ELR (cell line): ENCODE measurements at places on chromosomes 1 and 21.

DNA sequence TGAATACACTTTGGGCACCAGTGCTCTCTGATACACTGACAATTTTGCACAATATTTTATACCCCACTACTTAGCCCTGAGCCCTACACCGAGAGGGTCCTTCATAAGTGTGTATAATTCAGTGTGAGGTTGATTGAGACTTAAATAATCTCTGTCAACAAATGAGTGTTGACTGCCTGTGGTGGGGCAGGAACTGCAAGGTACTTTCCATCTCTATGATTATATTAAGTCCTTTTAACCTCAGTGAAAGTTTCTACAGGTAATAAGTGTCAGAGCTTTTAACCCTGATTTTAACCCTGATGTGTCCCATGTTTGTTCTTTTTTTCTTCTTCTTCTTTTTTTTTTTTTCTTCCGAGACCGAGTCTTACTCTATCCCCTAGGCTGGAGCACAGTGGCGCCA lies 5.8 kb downstream of the CASQ1 start:
- no peak for DNase-seq

DNA sequence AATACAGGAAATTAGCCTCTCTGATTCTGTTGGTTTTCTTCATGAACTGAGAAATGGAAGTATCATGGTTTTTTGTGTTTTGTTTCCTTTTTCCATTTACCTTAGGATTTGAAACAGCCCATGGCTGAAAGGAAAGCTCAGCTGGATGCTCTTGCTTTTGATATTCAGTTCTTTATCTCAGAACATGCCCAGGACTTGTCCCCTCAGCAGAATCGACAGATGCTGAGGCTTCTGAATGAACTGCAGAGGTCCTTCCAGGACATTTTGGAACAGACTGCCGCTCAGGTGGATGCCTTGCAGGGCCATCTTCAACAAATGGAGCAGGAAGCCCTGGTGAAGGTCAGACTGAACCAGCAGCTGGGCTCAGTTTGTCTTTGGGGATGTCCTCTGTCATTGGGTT lies 142.4 kb downstream of the MACF1 start:
- no peak for DNase-seq

- peak; percentile 9 for DNase-seq
Observed at GRCh38 chr1:95311014-95311413, 77.0 kb downstream of the RWDD3 start.

DNA sequence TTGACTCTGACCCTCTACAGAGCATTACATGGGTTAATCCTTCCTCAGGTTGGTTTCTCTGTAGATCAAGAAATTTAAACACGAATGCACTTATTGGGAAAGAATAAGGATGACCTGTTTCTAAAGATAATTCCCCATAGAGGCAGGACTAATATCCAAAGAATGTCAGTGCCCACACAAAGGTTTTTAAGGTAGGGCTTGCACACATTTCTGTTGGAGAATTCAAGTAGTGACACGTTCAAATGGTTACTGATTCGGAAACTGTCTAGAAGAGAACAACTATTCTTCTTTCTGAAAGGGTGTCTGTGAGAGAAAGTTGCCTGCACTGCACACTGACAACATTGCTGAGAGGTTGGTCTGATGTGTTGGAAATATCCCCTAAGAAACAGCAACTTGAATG lies 167.3 kb downstream of the ZNF326 start:
- DNase-seq: no peak

GRCh38 chr1:33863779-33864178 lies at the start of gene HMGB4:
TSS of gene HMGB4 (plus strand) at chr1:33864079. CDS start at chr1:33864192, 113 bp downstream.
- DNase-seq: no peak

- no peak for DNase-seq
Observed at GRCh38 chr1:100752791-100753190, 33.2 kb downstream of the VCAM1 start.

- DNase-seq: no peak
Observed at GRCh38 chr1:231446138-231446537, 24.1 kb upstream of the EGLN1 start.

DNA sequence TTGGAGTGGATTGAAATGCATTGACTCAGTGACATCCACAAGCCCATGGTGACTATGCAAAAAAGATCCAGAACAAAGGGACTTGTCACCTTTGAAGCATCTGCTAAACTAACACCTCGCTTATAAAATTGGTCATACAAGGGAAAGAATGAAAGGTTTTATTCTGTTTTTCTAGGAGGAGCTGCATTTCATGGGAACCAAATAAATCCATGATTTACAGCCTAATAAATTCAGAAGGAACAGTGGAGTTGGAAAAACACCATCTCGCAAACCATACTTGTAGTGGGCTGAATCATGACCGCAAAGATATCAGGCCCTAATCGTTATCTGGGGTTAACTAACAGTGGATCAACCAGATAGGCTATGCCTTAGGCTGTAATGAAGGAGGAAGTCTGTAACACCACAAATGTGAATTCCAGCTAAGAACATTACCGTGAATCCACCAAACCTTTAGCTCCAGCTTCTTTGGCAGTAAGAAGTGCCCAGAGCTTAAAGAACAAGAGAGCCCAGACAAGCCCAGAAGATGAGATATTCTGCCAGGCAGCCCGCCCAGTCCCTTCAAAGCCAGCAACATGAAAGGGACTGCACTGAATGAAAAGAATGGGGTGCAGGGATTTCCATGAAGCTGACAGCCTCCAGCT lies 27.4 kb downstream of the RSPH1 start:
- DNase-seq: no peak

- DNase-seq: no peak
Observed at GRCh38 chr1:228150120-228150460, 360 bp downstream of the GJC2 start.

DNA sequence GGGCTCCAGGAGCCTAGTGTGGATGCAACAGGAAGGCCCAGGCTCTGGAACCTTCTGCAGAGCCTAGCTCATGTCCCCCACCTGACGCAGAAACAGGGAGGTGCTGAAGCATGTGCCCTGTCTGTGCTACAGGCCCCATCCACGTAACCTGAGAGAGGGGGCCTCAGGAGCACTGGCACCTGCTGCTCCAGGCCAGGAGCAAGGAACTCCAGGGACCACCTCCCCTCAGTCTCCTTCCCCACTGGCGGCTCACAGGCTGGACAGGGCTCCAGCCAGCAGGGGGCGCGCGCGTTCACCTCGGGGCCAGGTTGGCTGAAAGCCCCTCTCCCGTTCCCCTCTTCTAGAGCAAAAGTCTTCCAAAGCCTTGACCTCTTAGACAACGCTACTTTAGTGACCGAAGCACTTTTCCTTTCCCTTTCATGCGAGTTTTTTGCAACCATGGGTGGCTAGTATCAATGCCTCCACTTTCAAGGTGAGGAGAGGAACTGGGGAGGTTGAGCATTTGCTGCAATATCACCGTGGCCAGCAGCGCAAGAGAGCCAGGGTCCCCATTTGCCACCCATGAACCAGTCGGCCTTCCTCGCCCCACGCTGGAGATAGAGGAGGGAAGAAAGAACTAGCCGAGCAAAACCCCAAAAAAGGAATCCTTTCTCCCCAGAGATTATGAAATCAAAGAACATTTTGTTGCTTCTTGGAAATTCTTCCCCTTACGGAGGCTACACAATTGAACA lies 52.4 kb upstream of the GPR157 start:
- DNase-seq: peak; percentile 59

GRCh38 chr1:229579059-229579673 lies 20.7 kb upstream of the ABCB10 start:
- peak; percentile 42 for DNase-seq

- DNase-seq: peak; percentile 15
Observed at GRCh38 chr1:94862718-94863117, 42.6 kb downstream of the SLC44A3 start.

DNA sequence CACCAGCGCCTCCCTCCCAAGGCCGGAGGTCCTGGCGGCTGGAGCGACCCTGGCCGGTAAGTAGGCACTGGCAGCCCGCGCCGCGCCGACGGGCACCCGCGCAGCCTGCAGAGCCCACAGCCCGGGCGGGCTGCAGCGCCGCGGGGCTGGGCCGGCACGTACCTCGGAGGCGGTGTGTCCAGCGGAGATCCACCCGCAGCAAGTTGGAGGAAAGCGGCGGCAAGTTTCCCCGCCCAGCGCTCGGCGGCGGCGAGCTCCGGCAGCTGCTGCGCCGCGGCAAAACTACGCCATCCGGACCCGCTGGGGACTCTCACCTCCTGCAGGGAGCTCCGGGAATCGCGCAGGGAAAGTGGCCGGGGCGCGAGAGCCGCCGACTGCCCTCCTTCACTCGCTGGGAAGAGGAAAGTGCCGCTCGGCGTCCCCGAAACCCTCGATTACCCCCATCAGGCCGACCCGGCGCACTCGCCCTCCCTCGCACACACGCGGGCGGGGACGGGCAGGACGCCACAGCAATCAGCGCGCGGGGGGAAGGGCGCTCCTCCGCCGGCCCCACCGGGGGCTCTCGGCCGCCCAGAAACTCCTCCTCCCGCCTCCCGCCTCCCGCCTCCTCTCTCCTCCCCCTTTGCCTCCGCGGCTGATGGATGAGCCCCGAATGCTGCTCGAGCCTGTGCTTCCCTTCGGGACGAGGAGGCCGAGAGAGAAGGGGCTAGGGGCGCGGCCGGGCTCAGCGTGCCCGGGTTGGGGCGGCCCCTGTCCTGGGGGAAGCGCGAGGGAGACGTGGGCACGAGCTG lies at the start of gene TGFBR3:
Gene TGFBR3 (minus strand): TSS at position 436 of the 791 bp plus-strand sequence. CDS start 24,620 bp downstream, outside the sequence.
- DNase-seq: peak; percentile 94

DNA sequence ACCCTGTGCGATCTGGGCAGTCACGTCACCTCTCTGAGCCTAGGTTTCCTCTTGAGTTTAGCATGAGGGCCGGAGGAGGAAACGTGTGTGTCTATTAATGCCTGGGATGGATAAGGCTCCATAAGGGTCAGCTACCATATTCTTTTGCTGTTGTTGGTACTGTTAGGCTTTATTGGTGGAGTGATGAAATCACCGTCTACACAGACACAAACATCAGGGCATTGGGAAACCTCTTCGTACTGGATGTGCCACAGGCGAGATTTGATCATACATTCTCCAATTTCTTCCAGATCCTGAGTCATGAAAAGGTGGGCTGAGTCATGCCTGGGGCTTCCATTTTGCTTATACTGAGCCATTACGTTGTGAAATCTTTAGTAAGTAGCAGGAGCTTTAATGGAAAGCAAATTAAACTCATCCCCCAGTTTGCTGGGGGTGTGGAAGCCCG lies 24.9 kb upstream of the GRHL3 start:
- peak; percentile 97 for DNase-seq

DNA sequence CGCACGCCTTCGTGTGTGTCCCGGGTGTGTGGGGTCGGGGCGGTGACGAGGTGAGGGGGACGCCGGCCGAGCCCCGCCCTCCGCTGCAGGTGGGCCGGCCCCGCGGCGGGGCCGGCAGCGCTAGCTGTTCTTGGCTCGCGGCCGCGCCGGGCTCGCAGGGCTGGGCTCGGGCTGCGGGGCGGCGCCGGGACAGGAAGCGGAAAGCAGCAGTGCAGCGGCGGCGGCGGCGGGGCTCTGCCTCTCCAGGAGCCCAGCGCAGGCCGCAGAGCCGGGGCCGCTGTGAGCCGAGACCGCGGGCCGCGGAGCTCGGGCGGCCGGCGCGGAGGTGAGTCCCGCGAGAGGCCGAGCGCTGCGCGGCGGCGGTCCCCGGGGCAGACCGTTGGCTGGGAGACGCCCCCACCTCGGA lies at the start of gene VANGL1:
Gene VANGL1 (plus strand): TSS at position 209 of the 406 bp plus-strand sequence. CDS start 9,444 bp downstream, outside the sequence.
- DNase-seq: peak; percentile 77
